Mucosa of descending colon (tissue), 3 donors: ENCODE measurements at places on chromosomes 6 and 20. TPM values are rescaled to one million over a fixed set of nuclear protein-coding genes. Genes with fewer than 3 reads are reported as not detected.

The PKHD1 gene
- total RNA-seq = 0.12 TPM

The COL9A1 gene
- 0.96 TPM for total RNA-seq

The SIRPB2 gene
- 5.4 TPM for total RNA-seq

The SSTR4 gene
- total RNA-seq = not detected

The HLA-DOB gene
- total RNA-seq = not detected

The HSPA12B gene
- 5.9 TPM for total RNA-seq
